ENCODE measurements at places on chromosomes 5 and 9.

GRCh38 chr9:90141723-90142122, 500.9 kb downstream of the DIRAS2 start:
- no peak for ATAC-seq
- no peak overlapping the region for H3K27ac ChIP-seq
- H3K36me3 ChIP-seq: no peaks in the 10 kb centered on the region
- no peak overlapping the region for H3K4me3 ChIP-seq

- no peak overlapping the region for H3K27ac ChIP-seq
- peaks cover 7% of the 10 kb centered on the region for H3K4me1 ChIP-seq
- H3K4me3 ChIP-seq: no peak overlapping the region
- no peaks in the 10 kb centered on the region for H3K27me3 ChIP-seq
- no peaks in the 10 kb centered on the region for H3K36me3 ChIP-seq
These were observed 34.4 kb upstream of the PIK3R1 start for GRCh38 chr5:68181039-68181599.

DNA sequence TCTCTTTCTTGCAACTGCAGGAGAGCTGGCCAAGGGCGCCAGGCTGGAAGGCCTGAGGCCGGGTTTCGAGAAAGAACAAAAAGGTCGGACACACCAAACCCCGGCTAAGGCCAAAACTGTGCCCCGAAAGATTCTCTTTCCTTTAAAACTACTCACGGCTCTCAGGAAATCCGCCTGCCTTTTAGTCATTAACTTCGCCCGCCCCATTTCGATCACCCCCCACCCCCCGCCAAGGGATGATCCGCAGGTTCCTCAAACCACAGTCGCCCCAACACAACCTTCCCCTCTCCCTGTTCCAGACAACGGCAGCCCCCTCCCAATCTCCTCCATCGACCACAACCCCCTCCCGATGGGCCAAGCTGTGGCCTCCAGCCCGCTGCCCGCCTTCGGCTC, 536 bp downstream of the FEM1C start:
- ATAC-seq: peak; percentile 55
- peaks cover 50% of the 10 kb centered on the region for H3K4me1 ChIP-seq
- peak overlapping the region; percentile 86 for H3K4me3 ChIP-seq
- peak overlapping the region; percentile 88 for H3K27ac ChIP-seq
- no peaks in the 10 kb centered on the region for H3K27me3 ChIP-seq

GRCh38 chr9:71816916-71817451, 48.7 kb upstream of the CEMIP2 start:
- no peaks in the 10 kb centered on the region for H3K27me3 ChIP-seq
- H3K36me3 ChIP-seq: no peaks in the 10 kb centered on the region
- no peak for ATAC-seq
- H3K27ac ChIP-seq: peak overlapping the region; percentile 2

DNA sequence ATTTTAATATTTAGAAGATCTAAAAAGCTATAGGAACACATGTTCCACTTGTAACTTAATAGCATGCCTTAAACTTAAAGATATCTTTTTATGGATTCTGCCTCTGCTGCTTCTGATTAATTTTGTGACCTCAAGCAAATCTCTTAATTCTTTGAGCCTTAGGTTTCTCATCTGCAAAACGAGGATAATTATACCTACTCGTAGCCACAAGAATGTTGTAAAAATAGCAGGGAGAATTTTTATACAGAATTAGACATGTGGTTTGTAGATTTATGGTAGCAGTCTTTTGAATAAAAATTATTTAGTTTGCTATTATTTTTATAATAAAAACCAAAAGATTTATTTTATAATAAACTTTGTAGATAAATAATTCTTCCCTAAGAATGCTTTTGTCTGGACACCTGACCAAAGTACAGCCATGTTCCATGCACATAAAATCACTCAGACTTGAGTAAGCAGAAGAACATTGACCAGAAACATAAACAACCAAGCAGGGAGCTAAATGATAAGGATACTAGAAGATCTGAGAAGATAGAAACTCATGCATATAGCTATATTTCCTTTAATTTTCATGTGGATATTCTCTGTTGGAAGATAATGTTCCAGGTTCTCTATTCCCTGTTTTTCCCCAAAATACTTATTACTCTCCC, 18.5 kb downstream of the C9orf85 start:
- peaks cover 17% of the 10 kb centered on the region for H3K36me3 ChIP-seq
- no peaks in the 10 kb centered on the region for H3K27me3 ChIP-seq
- no peak for ATAC-seq
- H3K4me3 ChIP-seq: no peak overlapping the region
- peaks cover 8% of the 10 kb centered on the region for H3K4me1 ChIP-seq

DNA sequence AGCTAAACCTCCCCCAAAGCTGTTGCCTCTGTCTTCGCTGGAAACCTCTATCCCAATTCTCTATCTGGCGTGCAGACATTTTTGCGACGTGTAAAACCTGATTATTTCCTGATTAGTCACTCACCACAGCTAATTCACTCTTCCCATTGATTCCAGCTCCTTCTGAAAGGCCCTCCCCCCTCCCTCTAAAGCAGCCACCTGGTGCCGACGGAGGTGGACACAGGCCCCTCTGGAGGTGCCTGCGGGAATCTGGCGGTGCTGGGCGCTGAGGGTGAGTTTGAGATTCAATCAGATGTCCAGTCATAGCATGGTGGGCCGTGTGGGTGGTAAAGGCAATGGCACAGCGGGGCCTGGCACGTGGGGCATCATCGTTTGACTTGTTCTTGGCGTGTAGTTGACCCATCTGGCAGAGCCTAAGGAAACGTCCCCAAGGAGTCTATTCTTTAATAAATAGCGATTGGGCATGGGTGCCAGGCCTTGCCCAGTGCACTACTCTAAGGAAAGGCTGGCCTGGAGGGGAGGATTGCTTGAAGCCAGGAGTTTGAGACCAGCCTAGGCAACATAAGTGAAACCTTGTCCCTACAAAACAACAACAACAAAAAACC, 271.1 kb upstream of the MVB12B start:
- H3K36me3 ChIP-seq: no peaks in the 10 kb centered on the region
- H3K4me1 ChIP-seq: no peaks in the 10 kb centered on the region
- no peak for ATAC-seq
- H3K4me3 ChIP-seq: no peak overlapping the region

- no peak overlapping the region for H3K4me3 ChIP-seq
- no peaks in the 10 kb centered on the region for H3K27me3 ChIP-seq
- H3K27ac ChIP-seq: no peak overlapping the region
- H3K36me3 ChIP-seq: no peaks in the 10 kb centered on the region
- no peaks in the 10 kb centered on the region for H3K4me1 ChIP-seq
These were observed 748.5 kb upstream of the CDH10 start for GRCh38 chr5:25393256-25393655.

DNA sequence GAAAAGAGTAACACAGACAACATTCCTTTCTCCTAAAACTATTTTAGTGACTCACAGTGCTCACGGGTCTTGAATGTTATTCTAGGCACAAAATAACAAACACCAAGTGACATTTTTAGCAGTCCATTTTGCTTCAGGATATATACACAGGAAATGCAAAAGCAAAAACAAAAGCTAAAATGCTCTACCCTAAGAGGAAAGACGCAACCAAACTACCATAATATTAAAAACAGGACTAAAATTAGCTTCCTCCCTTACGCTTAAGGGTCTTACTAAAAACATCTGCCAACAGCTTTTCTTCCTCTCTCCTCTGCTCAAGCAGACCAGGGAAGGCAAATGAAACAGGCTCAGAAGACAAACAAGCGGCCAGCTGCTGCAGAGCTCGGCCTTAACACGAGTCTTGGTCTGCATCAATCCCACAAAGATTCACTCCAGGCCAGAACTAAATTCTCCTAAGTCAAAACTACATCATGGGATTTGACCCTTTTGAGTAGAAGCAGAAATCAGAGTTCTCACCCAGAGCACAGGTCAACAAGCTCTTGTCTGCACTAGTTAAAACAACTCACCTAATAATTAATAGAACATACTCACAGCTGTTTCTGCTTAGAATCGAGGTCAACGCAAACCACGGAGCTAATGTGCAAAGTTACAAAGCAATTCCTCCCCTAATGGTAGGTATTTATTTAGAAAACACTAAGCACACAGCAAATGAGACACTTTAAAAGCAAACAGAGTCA, 62.3 kb downstream of the RAPGEF1 start:
- ATAC-seq: peak; percentile 61
- H3K4me1 ChIP-seq: peaks cover 95% of the 10 kb centered on the region
- H3K27ac ChIP-seq: peak overlapping the region; percentile 97
- peak overlapping the region; percentile 100 for H3K4me3 ChIP-seq
- H3K27me3 ChIP-seq: no peaks in the 10 kb centered on the region

GRCh38 chr9:75885652-75886051, 4.8 kb upstream of the PCSK5 start:
- peaks cover 16% of the 10 kb centered on the region for H3K4me1 ChIP-seq
- no peak overlapping the region for H3K27ac ChIP-seq
- H3K4me3 ChIP-seq: no peak overlapping the region
- no peak for ATAC-seq
- peaks cover 33% of the 10 kb centered on the region for H3K27me3 ChIP-seq

DNA sequence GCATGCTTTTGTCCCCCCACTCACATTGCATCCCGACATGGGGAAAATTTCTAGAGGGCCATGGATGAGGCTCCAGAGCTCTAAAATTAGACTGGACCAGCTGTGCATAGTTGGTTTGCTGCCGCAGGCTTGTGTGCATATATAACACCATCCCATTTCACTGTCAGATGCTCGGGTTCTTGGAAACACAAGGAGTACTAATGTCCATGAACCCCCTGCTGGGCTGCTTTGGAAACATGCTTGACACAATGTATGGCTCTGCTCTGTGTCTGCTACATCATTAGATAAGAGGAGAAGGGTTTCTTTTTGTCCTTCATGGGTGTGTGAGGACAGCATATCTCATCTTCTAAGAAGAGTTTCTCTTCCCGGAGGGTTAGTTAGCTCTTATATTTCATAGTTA, 292.1 kb upstream of the RORB start:
- H3K4me3 ChIP-seq: no peak overlapping the region
- no peaks in the 10 kb centered on the region for H3K4me1 ChIP-seq
- H3K27me3 ChIP-seq: no peaks in the 10 kb centered on the region
- ATAC-seq: no peak

DNA sequence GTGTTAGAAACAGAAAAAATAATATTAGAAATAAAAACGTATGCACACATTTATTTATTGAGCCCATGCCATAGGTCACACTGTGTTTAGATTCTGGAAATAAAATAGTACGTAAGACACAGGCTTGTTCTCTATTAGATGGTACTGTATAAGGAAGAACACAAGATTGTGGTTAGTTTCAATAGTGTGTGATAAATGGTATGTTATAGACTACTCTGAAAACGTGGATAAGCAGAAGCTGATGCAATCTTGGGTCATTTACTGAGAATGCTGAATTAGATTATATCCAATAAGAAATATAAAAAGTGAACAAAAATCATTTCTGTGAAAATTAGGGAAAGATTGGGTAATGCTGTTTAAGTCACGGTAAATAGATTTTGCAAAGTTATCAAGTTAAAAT, 1456.4 kb upstream of the ACO1 start:
- H3K4me1 ChIP-seq: no peaks in the 10 kb centered on the region
- no peaks in the 10 kb centered on the region for H3K36me3 ChIP-seq
- no peaks in the 10 kb centered on the region for H3K27me3 ChIP-seq
- no peak overlapping the region for H3K27ac ChIP-seq

DNA sequence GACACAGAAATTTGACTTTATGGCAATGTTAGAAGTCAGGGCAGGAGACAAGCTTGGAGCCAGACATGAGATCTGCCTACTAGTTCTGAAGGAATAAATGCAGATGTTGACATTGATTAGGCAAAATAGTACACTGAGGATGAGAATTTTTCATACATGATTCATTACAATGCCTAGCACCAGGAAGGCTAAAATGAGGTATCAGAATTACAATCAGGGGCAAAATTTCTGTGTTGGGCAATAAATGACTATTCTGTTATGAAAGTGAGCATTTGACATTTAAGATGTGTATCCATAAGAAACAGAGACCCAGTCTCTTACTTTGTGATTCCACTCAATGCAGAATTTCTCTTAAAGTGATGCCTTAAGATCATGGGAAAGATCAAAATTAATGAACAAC, 92.4 kb upstream of the CDH10 start:
- ATAC-seq: no peak
- H3K27me3 ChIP-seq: no peaks in the 10 kb centered on the region
- no peak overlapping the region for H3K27ac ChIP-seq
- no peak overlapping the region for H3K4me3 ChIP-seq
- H3K4me1 ChIP-seq: no peaks in the 10 kb centered on the region

DNA sequence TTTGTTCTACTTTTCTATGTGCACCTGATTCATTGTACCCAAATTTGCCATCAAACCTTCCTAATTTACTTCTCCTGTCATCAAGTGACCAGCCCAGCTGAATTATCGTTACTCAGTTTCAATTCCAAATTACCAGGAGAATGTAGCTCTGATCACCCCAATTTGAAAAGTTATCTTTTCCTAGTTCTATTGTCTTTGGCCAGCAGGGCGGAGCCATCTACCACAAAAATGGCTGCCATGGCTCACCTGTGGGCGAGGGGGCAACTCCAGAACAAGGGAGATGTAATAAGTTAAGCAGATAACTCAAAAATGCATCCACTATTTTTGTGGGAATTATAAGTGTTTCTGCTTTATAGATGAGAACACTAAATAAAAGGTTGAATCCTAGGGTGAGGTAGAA, 133.8 kb upstream of the MOCS2 start:
- no peak overlapping the region for H3K4me3 ChIP-seq
- H3K27ac ChIP-seq: no peak overlapping the region
- H3K4me1 ChIP-seq: peaks cover 6% of the 10 kb centered on the region

DNA sequence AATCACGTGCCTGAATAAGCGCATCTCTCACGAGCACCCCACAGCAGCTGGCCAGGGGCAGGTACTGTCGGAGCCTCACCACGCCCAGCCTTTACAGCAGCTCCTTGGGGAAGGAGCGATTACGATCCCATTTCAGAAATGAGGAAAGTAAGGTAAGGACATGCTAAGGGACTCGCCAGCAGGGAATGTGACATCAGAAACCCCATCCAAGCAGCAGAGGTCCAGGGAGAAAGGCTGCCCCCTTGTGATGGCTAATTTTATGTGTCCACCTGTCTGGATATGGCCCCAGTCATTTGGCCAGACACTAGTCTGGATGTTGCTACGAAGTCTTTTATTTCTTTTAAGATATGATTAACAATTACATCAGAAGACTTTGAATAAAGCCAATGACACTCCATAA, 77.3 kb downstream of the UBE2QL1 start:
- H3K27ac ChIP-seq: no peak overlapping the region
- ATAC-seq: no peak
- H3K27me3 ChIP-seq: peaks cover 54% of the 10 kb centered on the region
- H3K36me3 ChIP-seq: no peaks in the 10 kb centered on the region
- H3K4me3 ChIP-seq: no peak overlapping the region

DNA sequence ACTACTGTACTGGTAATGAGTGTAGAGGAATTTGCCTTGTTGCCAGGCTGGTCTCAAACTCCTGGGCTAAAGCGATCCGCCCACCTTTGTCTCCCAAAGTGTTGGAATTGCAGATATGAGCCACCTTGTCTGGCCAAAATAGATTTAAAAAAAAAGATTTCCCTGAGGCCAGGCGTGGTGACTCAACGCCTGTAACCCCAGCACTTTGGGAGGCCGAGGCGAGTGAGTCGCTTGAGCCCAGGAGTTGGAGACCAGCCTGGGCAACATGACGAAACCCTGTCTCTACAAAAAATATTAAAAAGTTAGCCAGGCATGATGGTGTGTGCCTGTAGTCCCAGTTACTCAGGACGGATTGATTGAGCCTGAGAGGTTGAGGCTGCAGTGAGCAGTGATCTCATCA, 62.5 kb downstream of the IPO11 start:
- no peak overlapping the region for H3K4me3 ChIP-seq
- peaks cover 39% of the 10 kb centered on the region for H3K36me3 ChIP-seq
- H3K27me3 ChIP-seq: no peaks in the 10 kb centered on the region
- H3K4me1 ChIP-seq: peaks cover 6% of the 10 kb centered on the region
- H3K27ac ChIP-seq: no peak overlapping the region
- ATAC-seq: no peak
